ENCODE measurements at places on chromosomes 2 and 18.

DNA sequence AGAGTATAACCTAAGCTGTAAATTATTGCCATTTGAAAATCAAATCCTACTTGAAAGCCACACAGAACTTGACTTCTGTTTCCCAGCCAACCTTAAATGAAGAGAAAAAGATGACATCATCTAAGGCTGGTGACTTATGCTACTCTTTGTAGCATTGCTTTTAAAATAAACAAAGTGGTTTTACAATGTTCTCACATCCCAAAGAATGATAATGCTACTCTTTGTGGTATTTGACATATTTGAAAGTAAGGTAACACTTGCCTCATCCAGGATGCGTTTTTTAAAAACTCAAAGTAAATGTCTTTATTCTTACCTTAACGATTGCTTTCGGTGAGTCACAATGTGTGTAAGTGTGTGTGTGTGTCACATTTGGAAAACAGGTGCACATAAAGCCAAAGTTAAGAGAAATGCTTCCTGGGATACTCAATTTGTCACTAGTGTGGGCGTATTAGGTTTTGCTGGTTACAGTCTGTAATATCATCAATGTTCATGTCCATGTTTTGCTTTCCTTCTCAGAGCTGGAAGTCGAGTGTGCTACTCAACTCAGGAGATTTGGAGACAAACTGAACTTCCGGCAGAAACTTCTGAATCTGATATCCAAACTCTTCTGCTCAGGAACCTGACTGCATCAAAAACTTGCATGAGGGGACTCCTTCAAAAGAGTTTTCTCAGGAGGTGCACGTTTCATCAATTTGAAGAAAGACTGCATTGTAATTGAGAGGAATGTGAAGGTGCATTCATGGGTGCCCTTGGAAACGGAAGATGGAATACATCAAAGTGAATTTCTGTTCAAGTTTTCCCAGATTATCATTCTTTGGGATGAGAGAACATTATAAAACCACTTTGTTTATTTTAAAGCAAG is 2.6 kb downstream of the PMAIP1 start:
- no peak for DNase-seq

GRCh38 chr2:43685357-43685756 is 9.1 kb upstream of the C1GALT1C1L start:
- DNase-seq, result no peak

DNA sequence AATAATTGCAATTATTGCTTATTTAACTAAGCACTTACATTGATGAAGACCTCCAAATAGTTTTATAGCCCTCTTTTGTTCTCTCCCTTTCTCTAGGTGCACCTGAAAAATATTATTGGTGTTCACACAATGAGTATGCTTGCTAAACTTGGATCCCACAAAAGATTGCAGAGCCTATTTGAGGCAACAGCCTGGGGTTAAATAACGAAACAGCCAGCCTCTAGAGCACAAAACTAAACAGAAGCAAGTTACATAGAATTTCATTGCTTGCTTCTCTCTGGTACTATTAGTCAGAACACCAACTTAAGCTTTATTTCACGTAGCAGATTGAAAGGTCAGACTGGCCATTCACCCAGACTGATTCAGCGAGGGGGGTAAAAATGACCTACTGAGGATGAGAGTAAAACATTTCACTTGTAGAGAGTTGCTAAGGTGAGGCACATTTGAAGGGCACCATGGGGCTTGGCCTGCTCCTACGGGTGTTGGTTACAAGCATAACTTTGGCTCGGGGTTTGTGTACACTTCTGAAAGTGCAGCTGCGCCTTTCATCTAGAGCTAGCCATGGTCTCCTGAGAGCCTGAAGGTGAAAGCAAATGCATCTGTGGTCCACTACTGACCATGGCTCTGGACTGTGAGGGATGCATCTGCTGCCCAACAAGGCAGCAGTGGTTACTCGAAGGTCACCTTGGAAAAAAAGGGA is 225.1 kb upstream of the LRRTM1 start:
- DNase-seq, result no peak

- no peak for DNase-seq
These were observed 24.9 kb upstream of the C1GALT1C1L start for GRCh38 chr2:43701111-43701510.

GRCh38 chr2:71896385-71897136 is 251.1 kb downstream of the CYP26B1 start:
- no peak for DNase-seq

Data from anterior cingulate cortex (tissue), 58 donors.